GM06990 (cell line): ENCODE measurements at places on chromosomes 1 and 21.
A peak's percentile ranks its signal among the peaks of the same experiment; 100 is the strongest.

DNA sequence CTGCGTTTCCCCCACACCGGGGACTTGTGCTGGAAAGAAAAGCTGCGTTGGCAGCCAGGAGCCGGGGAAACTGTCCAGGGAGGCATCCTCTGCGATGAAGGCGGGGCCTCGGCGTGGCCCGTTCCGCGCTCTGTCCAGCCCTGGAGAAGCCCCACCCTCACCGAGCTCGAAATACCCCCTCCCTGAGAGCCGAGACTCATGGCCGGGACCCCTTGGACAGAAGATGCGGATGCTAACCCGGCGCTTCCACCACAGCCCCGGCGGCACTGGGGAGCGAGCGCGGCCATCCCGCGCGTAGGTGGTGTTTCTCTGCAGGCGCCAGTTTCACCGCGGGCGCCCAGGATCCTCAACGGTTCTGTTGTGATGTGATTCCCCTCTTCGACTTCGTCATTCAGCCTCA, 31.6 kb downstream of the PDE9A start:
- DNase-seq: no peak

DNA sequence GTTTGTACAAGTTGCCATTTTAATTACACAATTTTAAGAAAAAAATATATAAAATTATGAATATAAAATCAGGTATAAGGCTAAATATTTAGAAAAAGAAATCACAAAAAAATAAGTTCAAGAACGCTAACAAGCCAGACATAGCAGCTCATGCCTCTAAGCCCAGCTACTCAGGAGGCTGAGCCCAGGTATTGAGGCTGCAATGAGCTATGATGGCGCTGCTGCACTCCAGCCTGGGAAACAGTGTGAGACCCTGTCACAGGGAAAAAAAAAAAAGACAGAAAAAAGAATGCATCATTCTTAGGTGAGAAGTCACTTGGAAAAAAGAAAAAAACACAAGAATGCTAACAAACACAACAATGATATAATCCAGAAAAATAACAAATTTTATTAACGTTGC, 112.3 kb upstream of the PRDX6 start:
- no peak for DNase-seq

GRCh38 chr1:186683652-186684410, 3.6 kb upstream of the PTGS2 start:
- DNase-seq: peak; percentile 27

GRCh38 chr1:22736501-22737080, 26.0 kb downstream of the EPHB2 start:
- no peak for DNase-seq

DNA sequence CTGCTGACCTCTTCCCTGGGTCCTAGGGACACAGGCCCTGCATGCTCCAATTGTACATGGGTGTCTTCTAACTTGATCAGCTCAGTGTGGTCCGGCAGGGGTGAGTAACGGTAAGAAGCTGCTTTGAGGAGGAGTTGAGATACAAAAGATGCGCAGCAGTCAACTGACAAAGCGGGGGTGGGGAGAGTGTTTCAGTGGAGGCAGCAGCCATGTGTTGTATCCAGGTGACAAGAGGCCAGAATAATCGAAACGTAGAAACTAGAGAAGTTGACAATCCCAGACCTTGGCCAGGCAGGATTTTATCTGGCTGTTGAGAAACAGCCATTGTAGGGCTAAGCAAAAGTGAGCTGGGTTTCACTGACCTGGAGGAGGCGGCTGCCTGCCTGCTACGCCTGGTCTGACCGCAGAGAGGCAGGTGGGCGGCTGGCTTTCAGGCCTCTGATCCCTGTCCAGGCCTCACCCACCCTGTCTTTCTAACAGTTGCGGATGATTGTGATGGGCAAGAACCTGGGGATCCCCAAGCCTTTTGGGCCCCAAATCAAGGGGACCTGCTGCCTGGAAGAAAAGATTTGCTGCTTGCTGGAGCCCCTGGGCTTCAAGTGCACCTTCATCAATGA, 28.8 kb downstream of the PADI6 start:
- no peak for DNase-seq

GRCh38 chr1:233728721-233729120, 114.8 kb downstream of the KCNK1 start:
- DNase-seq: no peak
